ENCODE measurements at places on chromosomes 12 and 14.

- DNase-seq, result no peak
These were observed 84.7 kb upstream of the TSPAN8 start for GRCh38 chr12:71242511-71242910.

- no peak for DNase-seq
These were observed 1013.1 kb upstream of the TMEM132C start for GRCh38 chr12:127253797-127254327.

GRCh38 chr12:53735-54730, 12.5 kb upstream of the IQSEC3 start:
- no peak for DNase-seq

DNA sequence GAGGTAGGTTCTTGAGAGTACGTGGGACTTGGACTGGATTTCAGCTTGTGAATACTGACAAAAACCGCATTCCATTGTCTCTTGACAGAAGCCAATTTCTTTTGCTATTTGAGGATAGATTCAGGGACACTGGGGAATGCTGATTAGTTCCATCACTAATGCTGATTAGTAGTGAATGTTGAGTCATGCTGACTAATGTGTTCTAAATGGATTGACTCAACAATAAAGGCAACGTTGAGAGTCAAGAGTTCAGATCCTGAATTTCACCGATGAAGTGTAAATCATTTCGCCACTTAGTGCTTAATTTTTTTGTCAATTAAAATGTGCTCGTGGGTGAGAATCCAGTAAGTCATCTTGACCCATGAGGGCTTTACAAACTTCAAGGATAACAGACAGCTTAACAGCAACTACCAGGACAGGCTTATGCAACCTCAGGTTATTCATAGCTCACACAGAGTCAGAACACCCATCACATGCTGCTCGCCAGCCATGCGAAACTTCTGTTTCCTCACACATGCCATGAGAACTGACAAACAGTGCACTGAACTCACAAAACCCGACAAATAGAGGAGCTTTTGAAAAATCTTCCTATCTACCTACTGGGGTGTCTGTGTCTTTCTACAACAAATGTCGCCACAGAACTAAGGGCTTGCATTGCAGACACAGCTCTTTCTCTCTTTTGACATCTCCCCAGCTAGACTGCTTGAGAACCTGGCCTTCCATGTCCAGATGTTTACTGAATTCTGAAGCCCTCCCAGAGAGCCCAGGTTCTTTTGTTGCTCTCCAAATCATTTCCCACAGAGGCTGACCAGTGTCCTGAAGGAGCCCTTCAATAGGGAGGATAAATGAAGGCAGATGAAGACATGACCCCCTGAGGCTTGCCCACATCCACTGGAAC, 316.4 kb downstream of the ZFP36L1 start:
- DNase-seq, result no peak

DNA sequence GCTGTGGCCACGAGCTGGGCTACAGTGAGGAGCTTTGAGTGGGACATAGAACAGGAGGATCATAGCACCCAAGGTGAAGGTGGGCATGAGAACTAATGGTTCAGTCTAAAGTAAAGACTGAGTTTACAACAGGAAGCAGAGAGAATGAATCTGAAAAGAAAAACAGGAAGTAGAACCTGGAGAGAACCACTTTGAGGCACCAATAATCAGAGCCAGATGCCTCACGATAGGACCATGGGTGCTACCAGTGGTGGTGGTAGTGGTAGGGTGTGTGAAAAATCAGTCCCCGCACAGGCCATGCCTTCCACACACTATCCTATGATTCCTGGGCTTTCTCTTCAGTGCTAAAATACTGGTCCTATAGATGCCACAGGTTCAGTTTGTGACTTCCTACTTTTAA, 293.6 kb downstream of the AKAP6 start:
- no peak for DNase-seq

GRCh38 chr12:97567619-97568110, 105.1 kb downstream of the RMST start:
- no peak for DNase-seq

DNA sequence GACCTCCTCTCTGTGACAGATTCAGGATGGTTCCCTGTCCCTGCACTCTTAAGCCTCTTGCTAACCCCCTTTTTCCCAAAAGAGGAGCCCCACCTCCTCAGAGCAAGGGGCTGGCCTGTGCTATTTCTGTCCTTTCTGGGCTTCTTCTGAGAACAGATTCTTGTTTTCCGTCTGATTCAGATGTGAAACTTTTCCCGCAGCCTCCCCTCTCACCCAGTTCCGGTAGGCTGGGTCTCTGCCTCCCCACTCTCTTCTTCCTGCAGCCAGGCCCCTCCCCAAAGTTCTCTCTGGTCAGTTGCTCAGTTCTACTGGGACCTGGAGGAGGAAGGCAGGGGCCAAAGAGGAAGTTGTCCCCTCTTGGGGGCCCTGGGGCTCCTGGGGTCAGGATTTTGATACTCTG, 11.8 kb downstream of the PDE1B start:
- DNase-seq, result no peak

DNA sequence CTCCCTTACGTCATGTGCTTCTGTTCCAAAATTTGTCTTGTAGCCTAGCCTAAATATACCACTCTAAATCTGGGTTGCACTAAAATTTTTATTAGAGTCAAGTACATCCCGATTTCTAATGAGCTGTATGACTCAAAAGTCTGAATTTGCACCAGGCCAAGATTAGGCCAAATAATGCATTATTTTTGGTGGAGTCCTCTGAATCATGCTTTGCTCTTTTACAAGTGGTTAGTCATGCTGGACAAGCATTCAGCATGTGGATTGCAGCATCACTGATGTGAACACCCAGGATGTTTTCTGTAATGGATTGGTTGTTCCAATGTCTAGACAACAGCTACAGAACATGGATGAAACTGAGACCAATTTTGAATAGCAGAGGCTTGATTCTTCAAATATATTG, 23.7 kb downstream of the HEBP1 start:
- no peak for DNase-seq

- DNase-seq, result no peak
These were observed 33.6 kb upstream of the HIGD1C start for GRCh38 chr12:50918584-50919316.

DNA sequence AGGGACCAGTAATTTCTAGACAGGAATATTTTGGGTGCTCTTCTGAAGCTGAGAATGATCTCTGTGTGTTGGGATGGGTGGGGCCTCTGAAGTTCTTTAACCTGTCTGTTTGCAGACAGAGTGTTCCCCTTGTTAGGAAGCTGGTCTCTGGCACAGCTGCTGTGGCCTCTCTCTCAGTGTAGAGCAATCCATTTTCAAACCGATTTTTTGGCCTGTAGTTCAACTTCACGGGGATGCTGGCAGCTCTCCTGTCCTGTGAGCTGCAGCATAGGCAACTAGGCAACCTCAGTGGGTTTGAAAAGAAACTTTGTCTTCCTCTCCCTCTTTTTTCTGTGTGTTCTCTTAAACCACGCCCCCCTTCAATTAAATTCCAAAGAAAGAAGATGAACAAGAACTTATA, 69.1 kb downstream of the SMOC1 start:
- DNase-seq, result no peak

DNA sequence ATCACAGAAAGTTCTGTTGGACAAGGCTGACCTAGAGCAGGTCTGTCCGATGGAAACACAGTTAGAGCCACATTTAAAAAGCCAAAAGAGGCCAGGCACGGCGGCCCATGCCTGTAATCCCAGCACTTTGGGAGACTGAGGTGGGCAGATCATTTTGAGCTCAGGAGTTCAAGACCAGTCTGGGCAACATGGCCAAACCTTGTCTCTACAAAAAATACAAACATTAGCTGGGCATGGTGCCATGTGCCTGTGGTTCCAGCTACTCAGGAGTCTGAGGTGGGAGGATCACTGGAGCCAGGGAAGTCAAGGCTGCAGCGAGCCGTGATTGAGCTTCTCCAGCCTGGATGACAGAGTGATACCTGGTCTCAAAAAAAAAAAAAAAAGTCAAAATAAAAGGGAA, 14.9 kb downstream of the UBE3B start:
- no peak for DNase-seq

- DNase-seq, result no peak
These were observed 36.1 kb downstream of the CPSF6 start for GRCh38 chr12:69275471-69275891.

DNA sequence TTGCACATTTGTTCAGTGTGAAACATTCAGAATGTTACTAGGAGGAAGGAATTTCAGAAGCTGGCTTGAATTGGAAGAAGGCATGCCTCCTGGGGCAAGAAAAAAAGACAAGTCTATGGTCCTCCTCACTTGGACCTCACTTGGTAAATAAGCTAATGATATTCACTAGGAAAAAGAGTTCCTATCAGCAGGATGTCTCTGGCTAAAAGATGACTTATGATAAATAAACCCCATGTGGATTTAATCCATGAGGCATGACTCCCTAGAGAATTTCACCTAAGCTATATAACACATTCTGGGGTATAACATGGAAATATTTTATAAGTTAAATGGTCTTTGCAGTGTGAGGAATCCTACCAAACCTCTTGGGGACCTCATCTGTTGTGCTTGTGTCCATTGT, 199.9 kb downstream of the LRIG3 start:
- DNase-seq, result no peak

DNA sequence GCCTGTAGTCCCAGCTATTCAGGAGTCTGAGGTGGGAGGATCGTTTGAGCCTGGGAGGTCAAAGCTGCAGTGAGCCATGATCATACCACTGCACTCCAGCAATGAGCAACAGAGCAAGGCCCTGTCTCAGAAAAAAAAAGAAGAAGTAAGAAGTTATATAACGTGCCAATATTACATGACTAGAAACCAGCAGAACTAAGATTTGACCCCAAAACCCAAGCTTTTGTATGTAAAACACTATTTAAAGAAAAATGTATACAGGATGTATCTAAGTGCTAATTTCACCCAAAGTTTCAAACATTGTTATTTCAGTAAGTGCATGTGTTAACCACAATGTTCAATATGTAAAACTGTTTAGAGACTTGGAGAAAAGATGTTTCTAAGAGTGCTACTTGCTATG, 94.7 kb downstream of the SLC5A8 start:
- DNase-seq, result no peak

GRCh38 chr12:128394137-128394536, 127.2 kb downstream of the TMEM132C start:
- no peak for DNase-seq

DNA sequence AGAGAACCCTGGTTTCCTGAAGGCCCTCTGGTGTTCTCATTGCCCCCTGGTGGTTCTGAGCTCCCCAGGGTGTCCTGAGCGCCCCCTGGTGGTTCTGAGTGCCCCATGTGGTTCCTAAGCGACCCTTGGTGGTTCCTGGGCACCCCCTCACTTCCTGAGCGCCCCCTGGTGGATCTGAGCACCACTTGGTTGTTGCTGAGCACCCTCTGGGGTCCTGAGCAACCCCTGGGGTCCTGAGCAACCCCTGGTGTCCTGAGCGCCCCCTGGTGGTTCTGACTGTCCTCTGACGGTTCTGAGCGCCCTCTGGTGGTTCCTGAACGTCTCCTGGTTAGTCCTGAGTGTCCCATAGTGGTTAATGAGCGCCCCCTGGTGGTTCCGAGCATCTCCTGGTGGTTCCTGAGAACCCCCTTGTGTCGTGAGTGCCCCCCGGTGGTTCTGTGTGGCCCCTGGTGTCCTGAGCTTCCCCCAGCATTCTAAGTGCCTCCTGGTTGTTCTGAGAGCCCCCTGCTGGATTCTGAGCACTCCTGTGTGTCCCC, 568.3 kb downstream of the TMEM121 start:
- no peak for DNase-seq

- DNase-seq, result no peak
These were observed 115.7 kb downstream of the IGF1 start for GRCh38 chr12:102364709-102365108.

DNA sequence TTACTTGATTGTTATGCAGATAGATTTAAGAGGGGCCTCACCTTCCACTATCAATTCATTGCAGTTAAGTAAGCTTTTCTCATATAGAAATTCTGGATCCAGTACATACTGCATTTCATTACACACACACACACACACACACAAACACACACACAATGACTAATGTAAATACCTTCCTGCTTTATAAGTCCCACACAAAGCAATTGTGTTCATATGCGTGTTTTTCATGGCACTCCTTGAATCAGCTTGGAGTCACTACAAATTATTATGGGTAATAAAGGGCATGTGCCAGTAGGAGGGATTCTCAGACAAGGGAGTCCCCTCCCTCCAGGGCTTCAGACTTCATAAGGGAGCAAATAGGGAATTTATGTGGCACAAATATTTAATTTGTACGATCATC, 4.5 kb downstream of the MIPOL1 start:
- DNase-seq, result no peak

DNA sequence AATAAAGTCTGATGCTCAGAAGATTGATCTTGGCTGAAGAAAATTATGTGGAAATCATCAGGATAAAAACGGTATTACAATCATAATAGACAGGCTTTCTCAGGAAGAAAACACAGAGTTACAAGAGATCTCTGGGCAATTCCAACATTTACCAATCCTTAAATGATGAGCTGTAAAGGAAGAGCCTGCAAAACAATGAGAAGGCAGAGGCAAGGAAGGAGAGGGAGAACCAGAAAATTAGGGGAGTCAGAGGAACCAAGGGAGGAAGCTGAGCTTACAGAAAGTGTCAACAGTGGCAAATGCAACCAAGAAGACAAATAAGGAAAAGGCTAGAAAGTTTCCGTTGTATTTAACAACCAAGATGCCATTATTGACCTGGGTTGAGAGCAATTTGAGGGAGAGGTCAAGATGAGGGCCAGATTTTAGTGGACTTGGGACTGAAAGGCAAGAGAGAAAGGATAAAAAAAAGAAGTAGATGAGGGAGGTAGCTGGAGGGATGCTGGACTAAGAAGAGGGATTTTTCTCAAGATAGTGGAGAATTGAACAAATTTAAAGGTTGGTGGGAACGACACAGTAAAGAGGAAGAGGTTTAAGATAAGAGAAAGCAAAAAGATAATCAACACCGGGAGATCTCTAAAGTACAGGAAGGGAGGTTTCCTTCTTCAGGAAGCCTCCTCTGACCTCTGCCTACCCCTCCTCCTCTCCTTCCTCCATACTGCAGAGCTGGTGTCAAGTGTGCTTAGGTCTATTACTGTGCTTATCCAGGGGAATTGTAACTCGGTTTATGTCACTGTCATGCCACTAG, 116.9 kb downstream of the DUSP6 start:
- no peak for DNase-seq

GRCh38 chr12:80559766-80560165, 115.7 kb downstream of the PTPRQ start:
- DNase-seq, result no peak

- DNase-seq, result no peak
These were observed 8.9 kb downstream of the TGFB3 start for GRCh38 chr14:75972801-75973421.

DNA sequence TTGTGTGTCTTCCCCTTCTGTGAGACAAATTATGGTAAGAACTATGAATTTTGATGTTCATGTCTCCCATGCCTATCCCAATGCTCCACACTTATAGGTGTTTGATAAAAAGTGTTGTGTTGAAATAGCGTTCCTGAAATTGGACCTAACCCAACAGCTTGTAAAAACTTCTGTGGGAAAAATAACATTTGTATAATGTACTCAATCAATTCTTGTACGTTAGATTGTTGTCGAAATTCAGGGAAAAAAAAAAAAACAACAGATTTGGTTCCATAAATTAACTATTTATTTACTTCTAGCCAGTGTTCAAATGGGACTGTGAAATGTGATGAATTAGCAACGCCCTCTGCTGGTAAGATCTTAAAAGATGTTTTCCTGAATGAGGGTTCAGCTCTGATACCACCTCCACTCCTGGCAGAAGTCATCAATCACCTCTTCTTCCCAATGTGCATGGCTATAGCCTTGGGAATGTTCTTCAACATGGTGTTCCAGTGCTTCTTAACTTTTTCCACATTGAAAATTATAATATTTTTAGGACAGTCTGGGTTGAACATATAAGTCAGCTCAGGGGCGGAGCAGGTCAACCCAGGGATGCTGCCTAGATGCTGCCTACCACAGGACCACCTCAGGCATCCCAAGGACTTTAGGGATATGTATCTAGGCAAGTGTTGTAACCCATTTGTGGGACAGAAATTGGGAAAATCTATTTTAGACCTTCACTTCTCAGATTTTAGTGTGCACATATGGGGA, 170.6 kb downstream of the OTOGL start:
- DNase-seq, result no peak

Measured in stimulated activated CD8-positive, alpha-beta memory T cell treated with anti-CD3 and anti-CD28 coated beads, Interleukin-15, amount 100 ng/mL, for 1 hour (primary cell).